ENCODE measurements at places on chromosomes 7 and 10.

GRCh38 chr7:96921771-96922170 is 83.6 kb upstream of the DLX6 start:
- DNase-seq = no peak

- DNase-seq = peak; percentile 98
These were observed 6.4 kb downstream of the MAFK start for GRCh38 chr7:1536743-1537534.

GRCh38 chr10:24383681-24384106 is 174.8 kb downstream of the KIAA1217 start:
- peak; percentile 90 for DNase-seq

GRCh38 chr7:118759921-118760320 is 535.4 kb downstream of the ANKRD7 start:
- DNase-seq = no peak

DNA sequence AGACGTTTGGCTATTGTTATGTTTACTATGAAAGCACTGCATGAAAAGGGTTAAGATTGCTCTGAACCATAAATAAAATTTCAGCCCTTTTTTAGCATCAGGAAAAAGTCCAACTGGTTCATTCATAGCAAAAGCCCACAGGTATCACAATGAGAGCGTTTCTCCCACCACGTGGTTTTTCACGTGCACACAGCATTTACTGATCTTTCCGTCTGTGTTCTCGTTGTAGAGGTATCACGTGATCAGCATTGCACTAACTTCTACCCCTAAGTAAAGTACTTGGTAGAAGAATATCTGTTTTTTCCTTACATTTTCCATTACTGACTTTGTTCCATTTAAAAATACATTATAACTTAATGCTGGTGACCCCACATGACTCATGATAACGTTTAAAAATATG is 17.8 kb upstream of the CCDC3 start:
- no peak for DNase-seq

- no peak for DNase-seq
These were observed 394.8 kb upstream of the IGFBP3 start for GRCh38 chr7:46315891-46316290.

DNA sequence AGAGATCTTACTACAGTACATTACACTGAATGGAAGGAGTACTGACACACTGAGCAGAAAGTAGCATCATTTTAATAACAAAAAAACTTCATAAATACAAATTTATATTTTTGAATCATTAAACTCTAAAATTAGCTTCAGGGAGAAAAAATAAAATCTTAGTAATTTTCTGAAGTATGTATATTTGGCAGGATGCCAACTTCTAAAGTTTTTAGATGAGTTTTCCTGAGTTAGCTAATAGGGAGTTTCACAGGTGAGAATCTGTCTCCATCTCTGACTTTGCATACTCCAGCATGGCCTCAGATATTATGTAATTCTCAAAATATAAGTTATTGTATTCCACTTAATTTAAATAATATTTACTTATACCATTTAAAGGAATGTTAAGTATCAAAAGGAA is 673.2 kb upstream of the PCDH15 start:
- no peak for DNase-seq

GRCh38 chr10:101843032-101844021 is at the start of gene KCNIP2:
TSS of gene KCNIP2 (minus strand) at chr10:101843800. CDS start at chr10:101843568, 232 bp downstream.
- DNase-seq = no peak

DNA sequence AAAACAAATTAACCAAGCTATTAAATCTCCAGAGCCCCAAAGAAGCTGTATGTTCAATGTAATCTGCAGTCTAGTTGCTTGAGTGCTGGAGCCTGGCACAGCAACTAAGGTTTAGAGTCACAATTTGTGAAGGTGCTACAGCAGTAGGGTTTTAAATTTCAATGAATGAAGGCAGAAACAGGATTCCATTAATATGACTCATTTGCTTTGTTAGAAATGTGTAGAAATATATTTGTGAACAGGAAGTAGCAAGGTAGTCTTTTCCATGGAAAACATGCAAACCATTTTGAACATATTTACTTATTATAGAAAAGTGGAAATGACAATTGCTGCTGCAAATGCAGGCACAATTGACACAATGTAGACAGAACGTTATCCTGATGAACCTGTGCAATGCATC is 149.0 kb upstream of the STEAP4 start:
- no peak for DNase-seq

Measured in ovary (tissue), 10 donors.